ENCODE measurements at places on chromosomes 4 and X.

DNA sequence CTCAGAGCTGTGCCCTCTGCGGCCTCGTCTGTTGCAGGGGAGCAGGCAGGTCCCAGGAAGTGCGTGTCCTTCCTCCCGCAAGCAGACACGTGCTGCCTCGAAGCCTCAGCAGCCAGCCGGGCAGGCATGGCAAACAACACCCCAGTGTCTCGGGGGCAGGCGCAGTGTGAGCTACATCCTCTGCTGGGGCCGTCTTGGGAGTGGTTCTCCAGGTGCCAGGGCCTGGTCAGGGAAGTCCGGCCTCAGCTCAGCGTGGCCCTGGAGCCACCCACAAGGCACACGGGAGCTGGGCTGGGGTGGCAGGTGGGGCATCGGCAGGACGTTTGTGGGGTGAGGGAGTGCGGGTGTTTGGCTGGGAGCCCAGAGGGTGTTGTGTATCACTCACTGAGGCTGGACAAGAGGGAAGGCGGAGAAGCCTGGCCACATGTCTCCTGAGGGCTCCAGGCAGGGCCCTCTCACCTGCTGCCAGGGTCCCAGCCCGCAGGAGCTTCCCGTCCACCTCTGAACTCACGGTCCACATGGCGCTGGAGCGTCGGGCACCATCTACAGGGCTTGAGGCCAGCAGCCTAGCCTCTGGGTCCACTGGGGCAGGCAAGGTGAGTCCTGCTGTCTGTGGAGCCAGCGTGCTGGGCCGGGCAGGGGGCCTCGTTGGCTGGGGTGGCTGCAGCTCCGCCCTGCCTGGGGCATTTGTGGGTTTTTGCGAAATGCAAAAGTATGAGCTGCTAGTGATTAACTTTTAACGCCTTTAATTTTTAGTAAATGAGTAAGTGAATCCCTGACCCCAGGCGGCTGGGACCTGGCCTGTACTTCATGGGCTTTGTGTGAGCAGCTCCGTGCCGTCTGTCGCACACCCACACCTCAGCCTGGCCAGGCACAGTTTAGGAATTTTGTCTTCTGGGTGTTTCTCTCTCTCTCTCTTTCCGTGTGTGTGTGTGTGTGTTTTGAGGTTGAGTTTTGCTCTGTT, 17.3 kb upstream of the UVSSA start:
- no peak for DNase-seq
- no peaks in the 10 kb centered on the region for H3K4me1 ChIP-seq
- H3K4me3 ChIP-seq = no peak overlapping the region
- peaks cover 30% of the 10 kb centered on the region for H3K36me3 ChIP-seq
- H3K27me3 ChIP-seq = no peaks in the 10 kb centered on the region
- no peak overlapping the region for H3K27ac ChIP-seq

DNA sequence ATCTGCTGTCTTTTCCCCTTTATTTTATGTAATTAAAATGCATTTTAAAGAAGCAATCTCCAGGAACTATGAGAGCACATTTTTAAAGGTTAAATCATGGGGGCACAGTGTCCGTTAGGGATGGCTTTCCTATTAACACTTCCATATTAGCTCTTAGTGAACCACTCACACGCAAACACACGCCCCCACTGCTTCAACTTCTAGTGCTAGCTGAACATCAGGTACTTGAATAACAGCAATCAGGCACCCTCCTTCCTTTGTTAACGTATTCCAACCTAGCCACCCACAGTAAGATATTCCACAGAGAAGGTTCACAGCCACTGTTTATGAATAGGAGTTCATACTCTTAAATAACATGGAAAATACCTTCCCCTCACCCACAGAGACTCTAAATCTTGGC, 9.3 kb downstream of the TMEM255A start:
- H3K4me3 ChIP-seq = no peak overlapping the region
- no peak for DNase-seq
- no peak overlapping the region for H3K27ac ChIP-seq
- H3K4me1 ChIP-seq = peaks cover 18% of the 10 kb centered on the region

DNA sequence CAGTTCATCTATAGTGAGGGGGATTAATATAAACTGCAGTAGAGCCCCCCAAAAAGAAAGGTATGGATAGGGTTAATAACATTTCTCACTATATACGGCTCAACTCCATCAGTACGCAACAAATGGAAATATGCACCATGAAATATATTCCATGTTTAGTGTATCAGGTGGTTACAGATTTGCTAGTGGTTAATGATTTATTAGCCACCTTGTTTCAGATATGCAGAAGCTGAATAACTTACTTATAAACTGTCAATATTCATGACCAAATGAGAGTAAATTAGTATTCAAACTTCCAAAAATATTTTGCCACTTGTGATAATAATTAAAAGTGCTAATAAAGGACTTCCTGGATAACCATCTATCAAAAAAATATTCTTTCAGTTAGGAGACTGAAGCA, 14.8 kb downstream of the AMTN start:
- DNase-seq = no peak
- no peak overlapping the region for H3K27ac ChIP-seq
- H3K27me3 ChIP-seq = no peaks in the 10 kb centered on the region

- peak overlapping the region; percentile 29 for H3K27ac ChIP-seq
- H3K36me3 ChIP-seq = no peaks in the 10 kb centered on the region
- H3K4me1 ChIP-seq = peaks cover 55% of the 10 kb centered on the region
- DNase-seq = no peak
- no peaks in the 10 kb centered on the region for H3K27me3 ChIP-seq
Measured at GRCh38 chr4:3440011-3440410, 1.8 kb upstream of the HGFAC start.

- H3K27ac ChIP-seq = no peak overlapping the region
- H3K4me1 ChIP-seq = no peaks in the 10 kb centered on the region
- DNase-seq = no peak
- H3K36me3 ChIP-seq = no peaks in the 10 kb centered on the region
Measured at GRCh38 chr4:170226288-170226687, 136.5 kb upstream of the AADAT start.

DNA sequence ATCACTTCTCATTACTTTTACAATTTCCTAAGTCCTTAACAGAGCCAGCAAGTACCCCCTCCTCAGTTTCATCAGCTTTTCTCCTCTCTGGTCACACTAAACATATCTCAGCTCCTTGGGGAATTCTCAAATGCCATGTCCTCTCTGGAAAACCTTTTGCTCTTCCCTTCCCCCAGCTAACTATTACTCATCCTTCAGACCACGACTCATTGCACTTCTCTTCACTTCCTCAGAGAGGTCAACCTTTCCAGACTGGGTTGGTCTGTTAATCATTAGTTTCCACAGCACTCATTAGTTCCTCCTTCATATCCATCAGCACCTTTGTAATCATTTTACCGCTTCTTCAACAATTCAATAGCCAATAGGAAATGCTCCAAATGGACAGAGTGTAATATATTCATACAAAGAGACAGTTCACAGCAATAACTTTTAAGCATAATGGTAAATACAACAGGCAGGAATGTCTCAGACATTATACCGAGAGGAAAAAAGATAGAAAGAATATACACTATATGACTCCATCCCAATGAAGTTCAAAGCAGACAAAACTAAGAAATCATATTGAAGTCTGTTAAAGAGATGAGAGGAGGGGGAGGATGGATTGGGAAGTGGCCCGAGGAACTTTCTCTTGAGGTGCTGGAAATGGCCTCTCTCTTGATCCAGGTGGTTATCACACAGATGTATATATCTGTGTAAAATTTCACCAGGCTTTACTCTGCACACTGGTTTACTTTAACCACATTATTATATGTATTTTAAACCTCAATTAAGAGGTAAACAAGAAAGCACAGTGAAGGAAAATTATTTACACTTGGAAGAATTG, 39.6 kb downstream of the DDX60L start:
- no peak overlapping the region for H3K27ac ChIP-seq
- no peaks in the 10 kb centered on the region for H3K27me3 ChIP-seq
- H3K36me3 ChIP-seq = no peaks in the 10 kb centered on the region
- no peak for DNase-seq

DNA sequence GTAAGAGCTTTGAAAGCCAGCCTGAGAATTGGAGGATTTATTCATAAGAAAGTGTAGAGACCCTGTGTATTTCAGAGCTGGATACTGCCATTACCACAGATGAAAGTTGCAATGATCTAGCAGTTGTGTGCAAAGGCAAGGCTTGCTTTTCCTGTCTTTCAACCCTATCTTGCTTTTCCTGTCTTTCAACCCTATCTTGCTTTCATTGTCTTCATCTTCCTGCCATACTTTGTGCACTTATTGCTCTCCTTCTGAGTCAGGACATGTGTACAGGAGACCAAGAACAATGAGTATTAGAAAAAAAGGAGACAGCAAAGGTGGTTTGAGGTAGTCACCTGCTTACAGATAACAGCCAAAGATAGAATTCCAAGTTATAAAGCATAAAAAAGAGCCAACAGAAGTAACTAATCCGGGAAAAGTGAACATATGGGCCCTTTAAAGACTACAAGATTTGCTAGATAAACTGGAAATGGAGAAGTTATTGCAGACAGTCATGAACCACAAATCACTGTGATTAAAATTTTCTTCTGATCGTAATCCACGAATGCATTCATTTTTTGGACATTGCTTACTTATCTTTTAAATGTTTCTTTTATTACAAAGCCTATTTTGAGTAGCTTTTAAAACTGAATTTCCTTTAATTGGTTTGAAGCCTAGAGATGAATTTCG, 17.2 kb downstream of the C1QTNF7 start:
- H3K4me1 ChIP-seq = no peaks in the 10 kb centered on the region
- H3K4me3 ChIP-seq = no peak overlapping the region
- H3K27ac ChIP-seq = no peak overlapping the region
- no peaks in the 10 kb centered on the region for H3K36me3 ChIP-seq

DNA sequence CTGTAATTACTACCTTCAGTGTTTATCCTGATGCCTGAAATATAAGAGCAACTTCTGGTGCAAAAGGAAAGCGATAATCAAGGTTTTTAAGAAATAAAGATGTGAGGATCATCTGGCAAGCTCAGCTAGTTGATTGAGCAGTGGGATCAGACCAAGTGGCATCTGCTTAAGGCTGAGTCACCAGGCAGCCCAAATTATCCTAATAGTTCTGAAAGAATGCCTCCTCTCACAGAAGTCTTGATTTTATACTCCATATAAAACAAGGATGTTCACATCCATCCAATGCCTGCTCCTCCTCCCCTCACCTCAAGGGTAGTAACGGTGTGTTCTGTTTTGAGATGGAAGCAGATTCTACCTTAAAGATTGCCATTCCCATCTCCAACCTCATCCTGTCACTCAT, 134.5 kb upstream of the RASGEF1B start:
- no peaks in the 10 kb centered on the region for H3K27me3 ChIP-seq
- H3K36me3 ChIP-seq = no peaks in the 10 kb centered on the region
- H3K4me3 ChIP-seq = no peak overlapping the region
- no peak overlapping the region for H3K27ac ChIP-seq

DNA sequence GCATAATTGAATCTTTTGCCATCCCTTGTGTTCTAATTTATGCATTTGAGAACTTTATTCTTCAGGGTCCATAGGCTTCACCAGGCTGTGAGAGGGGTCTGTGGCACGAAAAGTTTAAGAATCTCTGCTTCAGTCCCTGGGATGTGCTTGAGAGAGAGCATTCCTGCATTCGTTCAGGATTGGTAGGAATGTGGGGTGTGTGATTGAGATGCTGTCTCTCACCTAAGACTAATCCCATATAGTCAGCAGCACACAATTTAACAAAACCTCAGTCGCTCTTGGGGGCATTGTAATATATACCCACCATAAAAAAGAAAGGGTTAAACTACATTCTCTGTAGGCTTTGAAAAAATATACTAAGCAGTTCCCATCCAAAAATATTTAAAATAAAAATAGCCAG, 41.7 kb downstream of the PTTG2 start:
- H3K27me3 ChIP-seq = no peaks in the 10 kb centered on the region
- no peaks in the 10 kb centered on the region for H3K36me3 ChIP-seq
- peaks cover 9% of the 10 kb centered on the region for H3K4me1 ChIP-seq
- H3K27ac ChIP-seq = no peak overlapping the region

GRCh38 chr4:56217343-56217890, 169.9 kb downstream of the AASDH start:
- no peak overlapping the region for H3K4me3 ChIP-seq
- H3K4me1 ChIP-seq = peaks cover 52% of the 10 kb centered on the region

- H3K27me3 ChIP-seq = no peaks in the 10 kb centered on the region
- DNase-seq = no peak
- H3K4me3 ChIP-seq = no peak overlapping the region
- H3K27ac ChIP-seq = no peak overlapping the region
Measured at GRCh38 chr4:54861201-54861600, 203.4 kb downstream of the KIT start.

DNA sequence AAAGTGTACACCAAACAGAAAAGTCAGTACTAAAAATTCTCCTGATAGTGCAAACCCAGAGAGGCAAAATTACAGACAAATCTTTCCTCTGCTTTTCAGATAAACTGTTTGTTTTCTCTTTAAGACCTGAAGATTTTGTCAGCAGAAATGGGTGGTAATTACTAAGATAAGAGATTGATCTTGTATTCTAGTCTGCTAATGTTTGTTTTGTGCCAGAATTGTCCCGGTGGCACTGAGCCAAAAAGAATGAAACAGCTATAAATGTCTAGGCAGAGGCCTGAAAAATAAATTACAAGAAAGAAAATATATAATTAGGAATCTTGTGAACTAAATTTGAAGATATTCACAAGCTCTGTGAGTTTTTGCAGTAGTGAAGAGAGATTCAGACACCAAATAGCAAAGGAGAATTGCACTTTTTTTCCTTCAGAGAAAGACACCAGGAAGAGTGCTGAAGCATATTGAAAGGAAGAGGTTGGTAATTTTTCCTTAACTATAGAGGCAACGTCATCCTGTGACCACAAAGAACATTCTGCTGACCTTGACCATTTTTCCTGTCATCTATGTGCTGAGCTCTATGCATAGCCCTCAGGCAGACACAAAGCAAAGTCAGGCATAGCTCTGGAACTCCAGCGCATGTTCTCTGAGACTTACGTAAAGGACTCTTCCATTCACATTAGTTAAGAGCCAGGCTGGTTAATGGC, 314.5 kb upstream of the RASGEF1B start:
- H3K36me3 ChIP-seq = no peaks in the 10 kb centered on the region
- H3K4me1 ChIP-seq = no peaks in the 10 kb centered on the region
- DNase-seq = no peak
- H3K27me3 ChIP-seq = no peaks in the 10 kb centered on the region

GRCh38 chrX:154460326-154460725, 2.2 kb downstream of the PLXNA3 start:
- 0 out of 2 replicates have a peak, but pooled peaks cover 4% of the 10 kb centered on the region for H3K4me1 ChIP-seq
- H3K4me3 ChIP-seq = no peak overlapping the region
- H3K27ac ChIP-seq = no peak overlapping the region
- peaks cover 4% of the 10 kb centered on the region for H3K36me3 ChIP-seq
- H3K27me3 ChIP-seq = no peaks in the 10 kb centered on the region
